ENCODE measurements at places on chromosomes 11 and 22. TPM values are rescaled to one million over a fixed set of nuclear protein-coding genes. Genes with fewer than 3 reads are reported as not detected.

GRCh38 chr11:130839981-130840666 is 76.2 kb downstream of the SNX19 start:
- no peak for DNase-seq

GRCh38 chr22:36350751-36351594 is 36.8 kb downstream of the MYH9 start:
- DNase-seq = no peak

GRCh38 chr11:16030664-16031063 is 325.7 kb downstream of the SOX6 start:
- DNase-seq = no peak

DNA sequence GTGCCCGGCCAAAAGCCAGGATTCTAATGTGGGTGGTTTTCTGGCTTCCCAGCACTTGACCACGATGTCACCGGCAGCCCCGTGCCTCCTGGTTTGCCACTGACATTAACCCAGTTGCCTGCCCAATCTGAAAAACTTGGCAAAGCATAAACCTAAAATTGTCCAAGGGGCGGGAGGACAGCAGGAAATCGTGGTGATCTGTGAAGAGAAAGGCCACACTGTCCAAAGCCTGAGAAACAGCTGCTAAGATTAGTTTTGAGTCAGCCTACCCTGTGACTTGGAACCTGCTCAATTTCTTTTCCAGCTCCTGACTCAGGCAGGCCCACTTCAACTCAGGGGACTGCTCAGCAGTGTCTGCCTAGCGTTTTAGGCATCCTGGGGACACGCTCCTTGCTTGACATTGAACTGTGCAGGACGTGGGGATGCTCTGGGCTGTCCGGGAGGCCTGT is 8.2 kb upstream of the F2 start:
- DNase-seq = no peak

- no peak for DNase-seq
These were observed 289.8 kb downstream of the CTTN start for GRCh38 chr11:70688142-70688541.

SOX10 gene
- not detected for total RNA-seq

FAM227A gene
- total RNA-seq = under 0.01 TPM

RTN4R gene
- 0.65 TPM for total RNA-seq

PACSIN3 gene
- 17.9 TPM for total RNA-seq

ZNF74 gene
- 10.7 TPM for total RNA-seq
